ENCODE measurements at places on chromosomes 1 and 21.

- DNase-seq, result no peak
These were observed 54.9 kb downstream of the INAVA start for GRCh38 chr1:200949626-200950025.

- DNase-seq, result peak; percentile 55
These were observed 31.2 kb upstream of the TSPEAR start for GRCh38 chr21:44742418-44743153.

- no peak for DNase-seq
These were observed 8.6 kb upstream of the COL6A2 start for GRCh38 chr21:46089285-46089684.

DNA sequence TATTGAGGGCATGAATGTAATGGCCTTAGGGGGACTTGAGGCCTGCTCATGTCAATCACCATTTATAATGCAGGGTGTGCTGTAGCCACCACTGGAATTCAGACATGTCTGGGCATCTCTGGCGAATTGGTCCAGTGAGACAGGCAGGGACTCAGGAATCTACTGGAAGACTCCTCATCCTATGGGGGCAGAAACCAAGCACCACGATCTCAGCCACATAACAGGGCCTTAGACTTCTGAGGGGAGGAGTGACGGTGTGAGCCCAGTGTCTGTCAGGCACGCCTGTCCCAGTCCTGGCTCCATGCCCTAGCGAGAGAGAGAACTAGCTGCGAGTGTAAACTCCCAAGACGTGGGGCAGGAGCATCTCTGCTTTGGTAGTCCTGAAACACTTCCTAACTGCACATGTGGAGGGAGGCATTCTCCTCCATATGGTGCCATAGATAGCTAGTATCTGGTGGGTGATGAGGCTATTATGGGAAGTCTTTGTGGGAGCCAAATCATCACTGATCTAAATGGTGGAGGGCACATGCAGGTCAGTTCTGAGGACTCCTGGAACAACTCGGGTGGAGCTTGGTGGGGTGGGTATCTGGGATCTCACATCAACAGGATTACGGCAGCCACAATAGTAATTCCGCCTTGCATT lies 29.8 kb upstream of the KIAA0040 start:
- no peak for DNase-seq

DNA sequence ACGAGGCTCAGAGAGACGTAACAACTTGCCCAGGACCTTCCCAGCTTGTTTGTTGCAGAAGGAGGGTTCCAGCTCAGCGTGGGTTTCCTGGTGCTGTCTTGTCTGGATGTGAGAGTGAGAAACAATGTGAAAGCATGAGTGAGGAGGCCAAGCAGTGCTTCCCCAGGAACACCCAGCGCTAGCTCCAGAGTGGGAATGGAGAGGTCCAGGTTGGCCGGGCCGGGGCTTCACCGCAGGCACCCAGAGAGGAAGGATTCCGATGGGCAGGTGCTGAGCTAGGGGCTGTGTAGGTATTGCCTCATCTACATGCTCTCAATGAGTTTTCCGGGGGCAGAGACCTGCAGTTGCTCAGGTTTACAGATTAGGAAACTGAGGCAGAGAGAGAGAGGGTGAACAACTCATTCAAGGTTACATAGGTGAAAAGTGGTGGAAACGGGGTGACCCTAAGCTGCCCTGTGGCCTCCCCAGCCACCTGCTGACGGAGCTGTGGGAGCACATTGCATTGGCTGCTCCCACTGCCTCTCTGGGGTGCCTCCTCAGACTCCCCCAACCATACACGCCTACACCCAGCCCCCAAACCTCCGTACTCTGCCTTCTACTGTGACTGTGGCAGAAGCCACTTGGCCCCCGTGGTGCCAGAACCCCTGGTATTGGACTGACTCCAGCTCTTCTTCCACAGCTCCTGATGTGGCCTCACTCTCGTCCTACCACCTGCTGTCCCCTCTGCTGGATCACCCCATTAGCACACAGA lies 51.2 kb downstream of the B3GALT5 start:
- DNase-seq, result no peak

Data from CD4-positive, alpha-beta T cell treated with Interleukin-21 for 1 hour (primary cell).